ENCODE measurements at places on chromosomes 13 and 19. TPM values are rescaled to one million over a fixed set of nuclear protein-coding genes. Genes with fewer than 3 reads are reported as not detected.
A peak's percentile ranks its signal among the peaks of the same experiment; 100 is the strongest.

The SMIM7 gene
- 79.9 TPM for polyA plus RNA-seq

The PSMD8 gene
- 400 TPM for polyA plus RNA-seq

The IZUMO4 gene
- 10.3 TPM for polyA plus RNA-seq

The SOX21 gene
- not detected for polyA plus RNA-seq

The CEBPA gene
- 0.15 TPM for polyA plus RNA-seq

The GIPC3 gene
- 0.26 TPM for polyA plus RNA-seq

The CASP14 gene
- not detected for polyA plus RNA-seq

The LRRC63 gene
- 0.03 TPM for polyA plus RNA-seq

The CTXN1 gene
- polyA plus RNA-seq, result 53.8 TPM

DNA sequence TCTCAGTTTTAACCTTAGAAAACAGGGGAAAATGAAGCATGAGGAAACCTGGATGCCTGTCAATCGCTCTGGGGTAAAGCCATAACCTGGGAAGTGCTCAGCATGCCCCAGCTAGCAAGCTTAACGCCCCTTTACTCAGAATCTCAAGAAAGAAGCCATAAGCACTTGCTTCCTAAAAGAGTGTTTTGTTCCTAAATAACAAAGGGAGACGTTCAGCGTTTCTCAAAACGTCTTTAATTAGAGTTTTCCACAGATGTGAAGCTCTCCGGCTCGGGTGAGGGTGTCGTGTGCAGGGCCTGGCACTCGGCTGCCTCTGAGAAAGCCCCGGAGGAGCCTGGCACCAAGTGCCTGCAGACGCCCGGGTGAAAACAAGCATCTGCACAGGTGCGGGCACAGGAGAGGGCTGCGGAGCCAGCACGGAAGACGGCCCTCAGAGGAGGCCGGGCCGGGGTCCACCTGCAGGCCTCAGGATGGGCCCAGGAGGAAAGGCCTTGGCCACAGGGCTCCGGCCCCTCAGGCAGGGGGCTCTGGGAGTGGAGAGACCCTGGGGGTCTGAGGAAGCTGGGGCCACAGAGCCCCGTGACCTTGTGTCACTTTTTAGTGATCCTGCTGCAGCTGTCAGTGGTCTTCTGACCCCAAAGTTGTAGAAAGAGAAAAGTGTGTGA is 6.2 kb downstream of the GAS6 start:
- DNase-seq, result no peak

GRCh38 chr19:55913643-55914268 is 18.4 kb downstream of the NLRP13 start:
- DNase-seq, result peak; percentile 23

GRCh38 chr19:46903458-46903857 is 42.7 kb downstream of the ARHGAP35 start:
- no peak for DNase-seq

DNA sequence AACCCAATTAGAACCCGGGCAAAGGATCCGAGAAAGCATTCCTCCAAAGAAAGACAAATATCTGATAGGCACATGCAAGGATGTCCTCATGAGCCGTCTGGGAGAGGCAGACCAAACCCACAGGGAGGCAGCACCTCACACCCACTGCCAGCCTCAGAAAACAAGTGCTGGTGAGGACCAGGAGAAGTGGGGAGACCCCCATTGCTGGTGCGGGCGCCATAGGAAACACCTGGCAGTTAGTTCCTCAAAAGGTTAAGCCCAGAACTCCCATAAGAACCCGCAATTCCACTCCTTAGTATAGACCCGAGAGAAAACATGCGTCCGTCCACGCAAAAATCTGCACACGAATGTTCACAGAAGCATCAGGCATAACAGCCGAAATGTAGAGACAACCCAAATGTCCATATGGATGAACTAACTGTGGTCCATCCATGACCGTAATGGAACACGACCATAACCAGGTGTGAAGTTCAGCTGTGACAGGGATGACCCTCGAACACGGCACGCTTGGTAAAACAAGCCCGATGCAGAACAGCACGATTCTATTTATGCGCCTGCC is 7.9 kb downstream of the ZNF787 start:
- DNase-seq, result no peak

DNA sequence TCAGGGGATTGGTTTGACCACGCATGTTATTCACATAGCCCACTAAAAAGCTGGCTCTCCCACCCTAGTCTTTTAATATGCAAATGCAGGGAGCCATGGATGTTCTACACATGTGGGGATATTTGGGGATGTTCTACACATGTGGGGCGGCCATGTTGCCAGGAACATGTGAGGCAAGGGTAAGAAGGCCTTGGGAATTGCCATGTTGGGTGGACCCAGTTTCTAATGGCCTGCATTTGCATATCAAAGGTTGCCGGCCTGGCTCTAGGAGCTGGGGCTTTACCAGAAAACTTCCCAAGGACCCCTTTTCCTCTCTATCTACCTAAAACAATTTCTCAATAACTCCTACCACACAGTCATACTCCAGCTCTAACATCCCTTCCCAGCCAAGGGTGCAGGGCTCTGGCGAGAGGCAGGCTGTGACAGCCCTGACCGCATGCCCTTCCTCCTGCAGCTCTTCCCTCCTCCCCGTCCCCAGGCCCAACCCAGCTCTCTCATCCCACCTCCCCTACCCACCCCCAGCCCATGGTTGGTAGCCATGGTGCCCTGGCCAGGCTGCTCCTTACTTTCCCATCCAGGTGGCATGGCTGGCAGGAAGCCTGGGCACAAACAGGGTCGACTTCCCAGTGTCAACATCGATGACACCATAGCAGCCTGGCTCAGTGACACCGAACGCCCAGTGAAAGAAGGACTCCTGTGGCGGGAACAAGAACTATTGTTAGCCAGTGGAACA is 11.0 kb downstream of the PEPD start:
- no peak for DNase-seq

DNA sequence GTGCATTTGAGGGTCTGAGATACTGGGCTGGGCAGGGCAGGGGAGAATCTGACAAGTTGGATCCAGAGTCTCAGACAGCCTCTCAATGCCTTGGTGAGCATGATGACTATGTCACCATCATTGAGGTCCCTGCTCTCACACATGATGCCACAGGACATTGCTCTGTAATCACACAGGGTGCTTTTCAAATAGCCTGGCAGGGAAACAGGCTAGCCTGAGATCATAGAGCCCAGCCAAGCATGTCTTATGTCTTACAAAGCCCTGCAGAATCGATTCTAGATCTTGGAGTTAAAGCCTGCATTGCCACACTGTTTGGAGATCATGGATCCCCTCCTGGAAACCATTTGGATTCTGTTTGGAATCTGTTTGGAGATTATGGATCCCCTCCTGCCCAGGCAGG is 5.3 kb downstream of the KCNN1 start:
- DNase-seq, result no peak

DNA sequence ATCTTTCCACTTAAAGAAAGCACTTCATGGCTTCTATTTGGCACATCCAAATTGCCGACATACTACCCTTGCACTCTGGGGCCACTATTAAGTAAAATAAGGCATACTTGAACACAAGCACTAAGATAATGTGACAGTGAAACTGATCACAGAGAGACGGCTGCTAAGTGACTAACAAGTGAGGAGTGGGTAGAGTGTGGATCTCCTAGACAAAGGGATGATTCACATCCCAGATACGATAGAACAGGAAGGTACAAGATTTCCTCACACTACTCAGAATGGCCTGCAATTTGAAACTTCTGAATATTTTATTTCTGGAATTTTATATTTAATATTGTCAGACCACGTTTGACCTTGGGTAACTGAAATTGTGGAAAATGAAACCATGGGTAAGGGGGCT is 1721.8 kb upstream of the SPRY2 start:
- no peak for DNase-seq

DNA sequence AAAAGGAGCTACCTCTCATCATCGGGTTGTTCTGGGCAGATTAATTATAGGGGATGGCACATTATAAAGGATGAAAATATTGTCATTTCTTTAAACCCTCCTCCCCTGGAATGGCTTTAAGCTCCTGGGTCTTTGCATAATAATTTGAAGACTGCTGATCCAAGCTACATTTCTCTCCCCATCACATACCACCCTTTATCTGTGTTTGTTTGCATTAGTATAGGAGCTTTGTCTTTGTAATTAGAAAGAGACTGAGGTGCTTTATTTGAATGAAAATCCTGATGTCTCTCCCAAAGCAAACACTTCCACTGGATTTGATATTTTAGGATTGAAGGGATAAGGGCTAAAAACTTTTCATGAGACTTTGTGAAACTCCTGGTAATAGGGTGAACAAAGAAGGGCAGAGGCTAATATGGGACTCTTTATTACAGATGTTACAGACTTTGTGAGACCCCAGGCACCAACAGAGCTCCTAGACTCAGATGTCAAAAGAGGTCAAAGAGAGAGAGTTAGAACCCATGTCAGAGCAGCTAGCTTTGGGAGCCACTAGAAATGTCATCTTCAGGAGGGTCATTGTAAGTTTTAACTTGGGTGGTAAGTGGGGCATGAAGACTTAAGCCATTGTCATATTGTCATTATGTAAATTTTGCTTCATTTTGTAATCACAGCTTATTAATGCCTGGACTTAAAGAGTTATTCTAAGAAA is 75.3 kb upstream of the RXFP2 start:
- no peak for DNase-seq

GRCh38 chr19:18601875-18602274 is 4.7 kb downstream of the CRLF1 start:
- DNase-seq, result peak; percentile 12

DNA sequence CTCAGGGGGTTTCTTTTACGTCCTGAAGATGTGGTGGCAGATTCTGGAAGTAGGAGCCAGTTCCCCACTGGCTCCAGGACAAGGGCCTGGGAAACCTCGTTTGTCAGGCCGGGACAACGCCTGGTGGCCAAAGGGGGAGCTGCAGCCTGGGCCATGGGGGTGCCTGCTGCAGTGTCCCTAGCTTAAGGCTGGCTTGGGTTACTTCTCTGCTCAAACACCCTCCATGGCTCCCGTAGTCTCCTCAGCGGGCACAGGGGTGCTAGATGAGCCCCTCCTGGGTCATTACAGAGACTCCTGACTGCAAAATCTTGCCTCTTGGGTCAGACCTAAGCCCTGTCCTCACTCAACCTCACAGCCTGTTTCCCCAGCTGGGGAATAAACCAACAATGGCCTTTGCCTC is 14.7 kb downstream of the CILP2 start:
- peak; percentile 83 for DNase-seq

DNA sequence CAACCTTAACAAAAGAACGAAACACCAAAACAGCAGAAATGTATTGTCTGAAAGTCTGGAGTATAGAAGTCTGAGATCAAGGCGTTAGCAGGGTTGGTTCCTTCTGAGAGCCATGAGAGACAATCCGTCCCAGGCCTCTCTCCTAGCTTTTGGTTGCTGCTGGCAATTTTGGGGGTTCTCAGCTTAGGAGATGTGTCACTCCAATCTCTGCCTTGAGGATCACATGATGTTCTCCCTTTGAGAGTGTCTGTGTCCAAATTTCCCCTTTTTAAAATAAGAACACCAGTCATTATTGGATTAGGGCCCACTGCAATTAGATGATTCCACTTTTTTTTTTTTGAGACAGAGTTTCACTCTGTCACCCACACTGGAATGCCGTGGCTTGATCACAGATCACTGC is 10.1 kb downstream of the KCNN1 start:
- DNase-seq, result no peak

- DNase-seq, result no peak
Observed at GRCh38 chr13:46909042-46909441, 12.2 kb upstream of the HTR2A start.

GRCh38 chr19:2140138-2140569 is 11.2 kb downstream of the AP3D1 start:
- no peak for DNase-seq

- no peak for DNase-seq
Observed at GRCh38 chr13:92649140-92649813, 577.3 kb upstream of the GPC6 start.

DNA sequence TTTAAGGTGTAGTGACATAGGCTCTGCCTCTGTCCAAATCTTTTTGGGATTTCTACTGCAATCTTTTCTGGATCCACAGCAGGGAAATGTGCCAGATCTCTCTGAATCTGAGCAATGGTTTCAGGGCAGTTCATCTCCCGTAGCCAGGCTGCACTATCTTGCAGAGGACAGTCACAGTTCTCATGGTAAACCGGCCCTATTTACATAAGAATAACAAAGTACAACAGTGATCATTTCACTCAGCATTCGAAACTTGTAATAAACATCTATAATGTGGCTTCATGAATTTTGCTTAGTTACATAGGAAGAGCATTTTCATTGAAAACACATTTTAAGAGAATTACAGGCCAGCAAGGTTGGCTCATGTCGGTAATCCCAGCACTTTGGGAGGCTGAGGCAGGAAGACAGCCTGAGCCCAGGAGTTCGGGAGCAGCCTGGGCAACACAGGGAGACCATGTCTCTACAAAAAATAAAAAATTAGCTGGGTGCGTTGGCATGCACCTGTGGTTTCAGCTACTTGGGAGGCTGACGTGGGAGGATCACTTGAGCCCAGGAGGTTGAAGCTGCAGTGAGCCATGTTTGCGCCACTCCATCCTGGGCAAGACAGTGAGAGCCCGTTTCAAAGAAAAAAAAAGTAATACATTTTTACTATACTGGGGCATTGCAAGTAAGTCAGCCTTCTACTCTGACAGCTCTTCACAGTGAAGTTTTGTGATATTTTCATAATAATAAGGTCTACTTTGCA is 5.0 kb downstream of the POGLUT2 start:
- DNase-seq, result no peak

- DNase-seq, result no peak
Observed at GRCh38 chr19:7757358-7757757, 5.7 kb upstream of the CLEC4M start.

DNA sequence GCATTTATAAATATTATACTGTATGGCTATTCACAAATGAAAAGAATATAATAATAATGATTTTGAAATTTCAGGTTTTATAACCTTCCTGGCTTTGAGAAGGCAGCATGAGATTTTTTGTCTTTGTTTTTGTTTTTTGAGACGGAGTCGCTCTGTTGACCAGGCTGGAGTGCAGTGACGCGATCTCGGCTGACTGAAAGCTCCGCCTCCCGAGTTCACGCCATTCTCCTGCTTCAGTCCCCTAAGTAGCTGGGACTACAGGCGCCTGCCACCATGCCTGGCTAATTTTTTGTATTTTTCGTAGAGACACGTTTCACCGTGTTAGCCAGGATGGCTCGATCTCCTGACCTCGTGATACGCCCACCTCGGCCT is 64.1 kb downstream of the ZNF429 start:
- DNase-seq, result no peak

DNA sequence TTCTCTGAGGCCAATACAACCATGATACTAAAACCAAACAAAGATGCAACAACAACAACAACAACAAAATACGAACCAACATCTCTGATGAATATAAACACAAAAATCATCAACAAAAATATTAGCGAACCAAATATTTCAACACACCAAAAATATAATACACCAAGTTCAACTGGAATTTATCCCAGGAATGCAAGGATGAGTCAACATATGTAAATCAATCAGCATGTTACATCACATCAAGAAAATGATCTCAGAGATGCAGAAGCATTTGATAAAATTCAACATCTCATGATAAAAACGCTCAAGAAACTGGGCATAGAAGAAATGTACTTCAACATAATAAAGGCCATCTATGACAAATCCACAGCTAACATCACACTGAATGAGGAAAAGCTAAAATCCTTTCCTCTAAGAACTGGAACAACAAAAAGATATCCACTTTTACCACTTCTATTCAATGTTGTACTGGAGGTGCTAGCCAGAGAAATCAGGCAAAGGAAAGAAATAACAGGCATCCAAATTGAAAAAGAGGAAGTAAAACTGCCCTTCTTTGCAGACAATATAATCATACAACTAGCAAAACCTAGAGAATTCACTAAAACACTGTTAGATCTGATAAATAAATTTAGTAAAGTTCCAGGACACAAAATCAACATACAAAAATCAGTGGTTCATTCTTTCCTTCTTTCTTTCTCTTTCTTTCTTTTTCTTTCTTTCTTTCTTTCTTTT is 2448.7 kb upstream of the PCDH20 start:
- no peak for DNase-seq

GRCh38 chr19:16527971-16528521 is 14.2 kb downstream of the CHERP start:
- DNase-seq, result peak; percentile 61
